ENCODE measurements at places on chromosomes 11 and 22.

DNA sequence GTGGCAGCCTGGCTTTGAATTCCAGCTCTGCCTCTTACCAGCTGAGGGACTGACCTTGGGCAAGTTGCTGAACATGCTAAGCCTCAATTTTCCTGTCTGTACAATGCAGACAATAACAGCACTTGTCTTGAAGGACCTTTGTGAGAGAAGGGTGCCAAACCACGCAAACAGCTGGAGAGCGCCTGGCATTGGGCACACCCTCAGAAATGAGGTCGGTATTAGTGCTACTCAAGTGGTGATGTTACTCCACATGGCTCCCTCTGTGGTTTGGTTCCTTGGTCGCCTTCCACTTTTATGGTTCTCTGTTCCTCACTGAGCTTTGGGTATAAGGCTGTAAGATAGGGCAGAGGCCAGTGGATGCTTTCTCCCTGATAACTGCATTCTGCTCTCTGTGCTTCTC is 8.2 kb downstream of the UBASH3B start:
- no peak for DNase-seq

GRCh38 chr22:44668190-44668885 is 33.7 kb upstream of the PRR5 start:
- no peak for DNase-seq

GRCh38 chr11:9399466-9399865 is 15.0 kb downstream of the IPO7 start:
- no peak for DNase-seq

- DNase-seq, result no peak
Measured at GRCh38 chr22:40137132-40137531, 40.6 kb upstream of the TNRC6B start.

GRCh38 chr11:27806122-27806521 is 105.9 kb upstream of the BDNF start:
- no peak for DNase-seq

DNA sequence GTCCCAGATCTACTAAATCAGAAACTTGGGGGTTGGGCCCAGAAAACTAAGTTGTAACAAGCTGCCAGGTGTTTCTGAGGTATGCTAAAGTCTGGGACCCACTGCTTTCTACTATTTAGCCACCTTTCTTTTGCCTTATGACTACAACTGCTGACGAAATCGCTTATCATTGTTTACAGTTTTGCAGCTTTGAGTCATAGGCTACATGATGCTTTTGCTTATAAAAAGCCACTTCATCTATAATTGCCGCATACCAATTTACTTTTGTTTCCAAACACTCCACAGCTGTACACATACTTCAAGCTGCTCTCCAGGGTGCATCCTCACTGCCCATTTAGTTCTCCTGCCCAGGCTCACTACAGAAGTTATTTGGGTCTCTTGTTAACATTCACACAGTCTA is 144.7 kb downstream of the ENTHD1 start:
- DNase-seq, result peak; percentile 30

- peak; percentile 56 for DNase-seq
Measured at GRCh38 chr22:30675436-30675835, 7.8 kb upstream of the DUSP18 start.

GRCh38 chr11:116170526-116171120 is 602.2 kb downstream of the BUD13 start:
- DNase-seq, result no peak

GRCh38 chr22:30314915-30315314 is 11.8 kb downstream of the TBC1D10A start:
- no peak for DNase-seq

GRCh38 chr22:46052801-46053562 is 76.0 kb upstream of the WNT7B start:
- DNase-seq, result no peak

- DNase-seq, result no peak
Measured at GRCh38 chr11:130416906-130417305, 11.5 kb downstream of the ADAMTS8 start.

- DNase-seq, result no peak
Measured at GRCh38 chr22:36032611-36033010, 4.0 kb upstream of the RBFOX2 start.

GRCh38 chr11:47258317-47258902 is 614 bp downstream of the NR1H3 start:
- no peak for DNase-seq

DNA sequence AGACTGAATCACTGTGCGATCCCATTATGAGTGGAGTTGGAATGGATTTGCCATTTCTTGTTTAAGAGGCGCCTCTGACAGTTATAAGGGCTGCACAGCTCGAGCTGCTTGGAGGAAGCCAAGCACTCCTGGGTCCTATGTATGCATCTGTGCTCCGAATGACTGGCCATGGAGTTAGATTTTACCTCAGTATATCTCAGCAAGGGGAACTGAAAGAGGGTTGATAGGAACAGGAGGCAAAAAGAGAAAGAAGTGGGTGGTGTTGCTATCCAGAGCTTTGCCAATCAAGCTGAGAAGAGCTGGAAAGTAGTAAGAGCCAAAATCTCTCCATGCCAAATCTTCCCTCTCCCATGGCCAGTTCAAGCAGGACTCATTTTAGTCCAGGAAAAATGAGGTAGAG is 632.0 kb upstream of the KIRREL3 start:
- no peak for DNase-seq

GRCh38 chr11:126332221-126332711 is 23.2 kb upstream of the ST3GAL4 start:
- DNase-seq, result no peak

- no peak for DNase-seq
Measured at GRCh38 chr11:33543823-33544222, 156.8 kb downstream of the C11orf91 start.

DNA sequence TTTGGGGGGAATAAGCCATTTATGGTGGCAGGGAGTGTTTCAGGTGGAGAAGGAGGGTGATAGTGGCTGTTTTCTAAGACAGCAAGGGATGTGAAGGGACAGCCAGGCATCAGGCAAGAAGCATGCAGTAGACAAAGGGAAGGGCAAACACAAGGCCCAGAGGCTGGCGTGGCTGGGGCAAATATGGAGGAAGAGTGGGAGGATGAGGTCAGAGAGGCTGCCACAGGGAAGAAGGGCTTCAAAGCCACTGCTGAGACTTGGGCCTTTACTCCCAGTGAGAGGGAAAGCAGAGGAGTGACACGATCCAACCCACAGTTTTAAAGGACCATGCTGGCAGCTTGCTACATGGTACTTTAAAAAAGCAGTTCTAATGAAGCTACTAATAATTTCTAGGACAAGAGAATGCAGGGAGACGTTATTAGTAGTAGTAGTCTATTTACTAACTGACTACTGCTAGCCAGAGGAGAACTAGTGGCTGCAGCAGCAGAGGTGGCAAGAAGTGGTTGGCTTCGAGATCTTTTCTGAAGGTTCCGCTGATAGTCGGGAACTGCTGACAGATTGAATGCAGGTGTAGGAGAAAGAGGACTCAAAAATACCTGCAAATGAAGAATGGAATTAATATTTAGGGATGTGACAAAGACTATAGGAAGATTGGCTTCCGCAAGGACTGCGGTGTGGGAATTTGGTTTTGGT is 13.7 kb downstream of the KMT5B start:
- DNase-seq, result no peak

DNA sequence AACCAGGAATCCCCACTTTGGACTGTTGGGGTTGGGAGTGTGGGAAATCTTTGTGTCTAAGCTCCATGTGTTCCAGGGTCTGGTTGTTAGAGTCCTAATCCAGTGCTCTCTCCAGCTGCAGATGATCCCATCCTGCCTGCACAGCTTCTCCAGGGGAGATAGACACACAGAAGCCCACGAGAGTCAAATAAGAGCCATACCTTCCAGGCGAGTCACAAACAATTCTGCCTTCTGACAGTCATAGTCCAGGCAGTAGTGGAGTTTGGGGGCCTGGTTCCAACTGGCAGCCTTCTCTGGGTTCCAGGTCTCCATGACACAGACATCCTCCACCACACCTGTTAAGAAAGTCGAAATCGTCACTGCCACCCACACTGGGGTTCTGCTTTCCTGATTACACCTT is 32.1 kb downstream of the SYT13 start:
- DNase-seq, result no peak

GRCh38 chr11:1733716-1734640 is 16.4 kb downstream of the IFITM10 start:
- no peak for DNase-seq

GRCh38 chr11:75572744-75573143 is 10.7 kb downstream of the SERPINH1 start:
- DNase-seq, result no peak

Data from NCI-H2227 treated with DMSO at 0.1 percent for 48 hours (cell line).